Activated naive CD4-positive, alpha-beta T cell treated with anti-CD3 and anti-CD28 coated beads, Interleukin-2, amount 10 ng/mL, durations not matched to agents 5 hours and 36 hours (primary cell): ENCODE measurements at places on chromosomes 12 and 14. TPM values are rescaled to one million over a fixed set of nuclear protein-coding genes. Genes with fewer than 3 reads are reported as not detected.

MDM2 gene
- 159 TPM for total RNA-seq

CRACR2A gene
- 34.5 TPM for total RNA-seq

CACNA2D4 gene
- total RNA-seq, result 11.5 TPM

NRXN3 gene
- not detected for total RNA-seq

BAZ2A gene
- total RNA-seq, result 118 TPM

LRRC10 gene
- not detected for total RNA-seq

OR11G2 gene
- not detected for total RNA-seq

MUCL1 gene
- total RNA-seq, result not detected

TAS2R7 gene
- total RNA-seq, result not detected

ACTN1 gene
- total RNA-seq, result 62.8 TPM

MARK3 gene
- 81.2 TPM for total RNA-seq

PRPH gene
- total RNA-seq, result not detected

TMEM116 gene
- total RNA-seq, result 14.8 TPM

CLEC1B gene
- total RNA-seq, result not detected

MYH6 gene
- total RNA-seq, result not detected

KLC1 gene
- total RNA-seq, result 141 TPM

VEZT gene
- total RNA-seq, result 31.0 TPM

SDR9C7 gene
- total RNA-seq, result not detected

PTPRB gene
- not detected for total RNA-seq

TEX52 gene
- not detected for total RNA-seq

TMED8 gene
- 12.2 TPM for total RNA-seq

MDGA2 gene
- not detected for total RNA-seq

ATP5F1B gene
- 442 TPM for total RNA-seq

GNB3 gene
- total RNA-seq, result 0.10 TPM

MYF5 gene
- total RNA-seq, result not detected

E2F7 gene
- total RNA-seq, result 19.3 TPM

PA2G4 gene
- total RNA-seq, result 215 TPM

ZFHX2 gene
- total RNA-seq, result 0.93 TPM

GARIN6 gene
- total RNA-seq, result not detected

TSPAN11 gene
- total RNA-seq, result not detected

TMEM63C gene
- 0.17 TPM for total RNA-seq

LRFN5 gene
- total RNA-seq, result not detected

KIF5A gene
- 0.71 TPM for total RNA-seq

IFI27 gene
- 3.4 TPM for total RNA-seq

PPP1R36 gene
- total RNA-seq, result 0.26 TPM
